Naive thymus-derived CD8-positive, alpha-beta T cell (primary cell): ENCODE measurements at places on chromosomes 2 and 18. TPM values are rescaled to one million over a fixed set of nuclear protein-coding genes. Genes with fewer than 3 reads are reported as not detected.

GRCh38 chr18:25866331-25866730, 224.1 kb downstream of the SS18 start:
- DNase-seq, result no peak

- DNase-seq, result no peak
These were observed 217.7 kb downstream of the PRKCE start for GRCh38 chr2:45869165-45869501.

DNA sequence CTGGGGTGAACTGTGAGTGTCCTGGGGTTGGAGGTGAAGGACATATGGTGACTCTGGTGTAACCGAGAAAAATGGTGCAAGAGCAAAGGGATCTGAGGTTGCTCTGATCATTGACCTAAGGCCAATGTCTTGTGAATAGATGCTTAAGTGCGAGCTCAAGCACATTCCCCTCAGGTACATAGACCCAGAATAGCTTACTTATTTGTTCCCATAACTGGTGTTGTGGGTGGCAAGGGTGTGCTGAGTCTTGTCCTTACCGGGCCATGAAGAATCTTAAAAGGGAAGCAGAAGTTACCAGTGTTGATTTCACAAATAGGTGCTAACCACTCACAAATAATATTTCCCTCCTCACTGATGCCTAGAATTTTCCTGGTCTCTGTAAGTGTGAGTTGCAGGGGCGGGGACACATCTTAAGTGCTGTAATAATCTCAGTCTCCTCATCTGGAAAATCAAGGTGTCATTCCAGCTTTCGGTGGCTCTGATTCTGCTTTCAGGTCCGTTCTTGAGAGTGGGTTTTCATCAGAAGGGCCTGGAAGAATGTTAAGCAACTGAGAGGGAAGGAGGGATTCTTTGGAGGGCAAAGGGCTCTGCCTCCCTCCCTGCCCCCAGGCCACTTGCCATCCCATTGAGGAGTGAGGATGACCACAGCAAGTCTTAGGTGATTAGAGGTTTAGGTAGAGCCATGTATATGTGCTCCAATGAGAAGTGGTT, 54.9 kb downstream of the LIPG start:
- DNase-seq, result no peak

- DNase-seq, result no peak
These were observed 126.0 kb downstream of the OSBPL1A start for GRCh38 chr18:24271381-24272228.

- DNase-seq, result no peak
These were observed 563.6 kb downstream of the SLC4A3 start for GRCh38 chr2:220191031-220191430.

GRCh38 chr2:158009399-158009798, 92.3 kb upstream of the UPP2 start:
- no peak for DNase-seq

- no peak for DNase-seq
These were observed 560.7 kb downstream of the DSC3 start for GRCh38 chr18:30481871-30482270.

DNA sequence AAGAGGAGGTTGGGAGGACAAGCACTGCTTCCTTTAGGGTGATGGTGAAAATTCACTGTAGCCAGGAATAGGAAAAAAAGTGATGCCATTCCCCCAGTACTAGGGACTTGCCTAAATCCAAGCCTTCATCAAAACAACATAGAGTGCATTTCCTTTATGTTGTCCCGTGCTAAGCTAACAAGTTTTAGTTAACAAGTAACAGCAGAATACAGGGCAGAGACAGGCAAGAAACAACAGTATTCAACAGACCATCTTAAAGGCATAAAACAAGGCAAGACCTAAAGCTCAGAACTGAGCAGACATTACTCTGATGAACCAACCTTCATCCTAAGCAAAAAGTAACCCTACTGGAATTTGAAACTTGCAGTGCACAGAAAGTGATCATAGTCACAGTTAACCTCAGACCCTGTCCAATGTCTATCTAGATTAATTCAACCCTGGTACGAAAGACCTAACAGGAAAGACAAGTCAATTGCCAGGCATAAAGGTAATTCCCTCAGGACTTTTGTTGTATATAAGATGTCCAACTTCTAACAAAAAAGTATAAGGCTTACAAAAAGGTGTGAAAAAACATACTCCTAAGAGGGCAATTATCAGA, 34.4 kb upstream of the GALNT1 start:
- DNase-seq, result no peak

- no peak for DNase-seq
These were observed 276.2 kb upstream of the EPHA4 start for GRCh38 chr2:221848286-221848685.

DNA sequence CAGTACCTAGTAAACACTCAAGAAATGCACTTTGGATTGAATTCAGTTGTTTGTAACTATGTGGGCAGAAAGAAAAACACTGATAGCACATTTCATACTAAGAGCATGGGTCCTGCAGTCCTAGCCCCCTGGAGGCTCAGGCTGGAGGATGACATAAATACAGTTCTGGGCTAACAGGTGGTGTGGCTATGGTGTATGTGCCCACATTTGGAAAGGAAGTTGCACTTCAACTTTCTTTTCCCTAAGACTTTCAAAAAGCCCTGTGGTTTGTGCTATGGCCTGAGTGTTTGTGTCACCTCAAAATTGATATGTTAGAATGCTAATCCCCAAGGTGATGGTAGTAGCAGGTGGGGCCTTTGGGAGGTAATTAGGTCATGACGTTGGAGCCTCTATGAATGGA, 218.2 kb downstream of the CDCA7 start:
- no peak for DNase-seq

DNA sequence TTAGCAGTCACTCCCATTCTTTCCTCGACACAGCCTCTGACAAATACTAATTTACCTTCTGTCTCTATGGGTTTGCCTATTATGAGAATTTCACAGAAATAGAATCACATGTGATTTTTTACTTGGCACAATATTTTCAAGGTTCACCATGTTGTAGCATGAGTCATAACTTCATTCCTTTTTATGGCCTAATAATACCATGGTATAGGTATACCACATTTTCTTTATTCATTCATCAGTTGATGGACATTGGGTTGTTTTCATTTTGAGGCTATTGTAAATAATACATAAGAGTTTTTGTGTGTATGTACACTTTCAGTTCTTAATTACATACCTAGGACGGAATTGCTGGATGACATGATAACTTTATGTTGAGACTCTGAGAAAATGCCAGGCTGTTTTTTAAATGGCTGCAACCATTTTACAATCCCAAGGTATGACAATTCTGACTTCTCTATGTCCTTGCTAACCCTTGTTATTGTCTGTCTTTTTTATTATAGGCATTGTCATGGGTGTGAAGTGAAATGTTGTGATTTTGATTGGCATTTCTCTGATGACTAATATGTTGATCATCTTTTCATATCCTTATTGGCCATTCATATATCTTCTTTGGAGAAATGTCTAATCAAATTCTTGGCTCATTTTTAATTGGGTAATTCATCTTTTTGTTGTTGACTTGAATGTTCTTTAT, 87.9 kb downstream of the IRS1 start:
- DNase-seq, result no peak

GRCh38 chr2:11629851-11630250, 40.1 kb downstream of the NTSR2 start:
- no peak for DNase-seq

DNA sequence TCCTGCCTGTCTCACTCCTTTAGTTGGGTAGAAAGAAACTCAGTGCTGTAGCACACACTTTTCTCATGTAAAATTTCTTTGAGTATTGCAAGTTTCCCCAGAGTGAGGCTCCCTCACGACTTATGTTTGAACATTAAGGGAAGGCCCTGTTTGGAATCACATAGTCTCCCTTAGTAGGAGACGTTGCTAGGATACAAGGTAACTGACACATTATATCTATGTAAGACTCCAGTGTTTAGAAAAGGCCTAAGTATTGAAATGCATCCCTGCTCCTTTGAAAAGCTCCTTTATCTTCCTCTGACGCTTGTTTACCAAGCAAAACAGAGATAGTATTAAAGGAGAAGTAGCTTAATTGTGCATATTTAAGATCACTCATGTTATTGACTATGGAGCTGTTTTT, 248.2 kb downstream of the PHLPP1 start:
- DNase-seq, result no peak

DNA sequence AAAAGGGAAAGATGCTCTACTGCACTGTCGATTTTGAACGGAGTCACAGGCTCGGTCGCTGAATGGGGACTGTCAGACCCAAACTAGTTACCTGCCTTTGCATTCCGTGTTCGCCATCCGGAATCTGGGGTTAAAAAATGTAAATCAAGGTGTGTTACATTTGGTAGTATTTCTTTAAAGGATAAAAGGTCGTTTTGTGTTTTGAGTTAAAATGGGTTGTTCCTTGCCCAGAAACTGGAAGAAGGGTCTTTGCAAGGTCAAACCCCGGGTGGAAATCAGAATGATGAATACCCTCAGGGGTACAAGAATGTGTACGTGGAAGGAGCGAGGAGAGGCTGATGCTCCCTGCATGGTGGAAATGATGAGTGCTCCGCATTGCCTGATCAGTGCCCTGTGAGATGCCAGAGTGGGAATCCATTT, 1.0 kb downstream of the VSNL1 start:
- no peak for DNase-seq

DNA sequence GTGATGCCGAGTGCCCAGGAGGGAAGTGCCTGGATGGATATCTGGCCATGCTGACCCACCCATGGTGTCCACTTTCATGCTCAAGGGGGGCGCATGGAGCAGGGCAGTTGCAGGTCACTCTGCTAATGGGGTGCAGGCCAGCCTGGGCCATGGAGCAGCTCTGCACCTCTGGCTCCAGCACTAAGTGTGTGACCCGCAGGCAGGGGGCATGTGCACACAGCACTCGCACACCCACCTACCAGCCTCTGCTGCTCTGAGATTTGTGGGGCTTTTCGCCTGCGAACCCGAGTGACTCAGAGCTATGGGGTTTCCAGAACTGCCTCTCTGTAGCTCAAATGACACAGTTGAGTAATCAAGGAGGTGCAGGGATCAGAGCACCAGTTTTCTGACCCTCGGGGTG, 66.2 kb downstream of the CYP26B1 start:
- no peak for DNase-seq

GRCh38 chr2:83217854-83218253, 1241.2 kb downstream of the SUCLG1 start:
- DNase-seq, result no peak

- DNase-seq, result no peak
These were observed 17.2 kb downstream of the FAM98A start for GRCh38 chr2:33581872-33582271.

- no peak for DNase-seq
These were observed 146.5 kb downstream of the NCKAP5 start for GRCh38 chr2:133421516-133422324.

DNA sequence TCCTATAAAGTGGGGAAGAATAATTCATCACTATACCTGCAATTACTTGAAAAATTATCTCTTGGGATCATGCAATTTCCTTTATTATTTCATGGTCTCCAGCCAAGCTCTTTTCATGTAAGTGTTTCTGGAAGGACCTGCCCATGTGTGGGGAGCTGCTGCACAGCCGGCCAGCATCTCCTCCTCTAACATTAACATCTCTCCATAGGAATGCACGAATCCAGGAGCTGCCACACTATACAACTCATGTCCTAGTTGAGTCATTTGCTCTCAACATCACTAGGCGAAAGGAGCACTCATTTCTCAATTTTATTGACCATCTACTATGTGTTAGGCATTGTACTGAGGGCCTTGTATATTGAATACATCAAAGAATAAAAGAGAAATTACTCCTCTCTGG, 144.3 kb upstream of the ERBB4 start:
- DNase-seq, result no peak

- no peak for DNase-seq
These were observed 18.2 kb upstream of the GPR55 start for GRCh38 chr2:230942920-230943896.

DNA sequence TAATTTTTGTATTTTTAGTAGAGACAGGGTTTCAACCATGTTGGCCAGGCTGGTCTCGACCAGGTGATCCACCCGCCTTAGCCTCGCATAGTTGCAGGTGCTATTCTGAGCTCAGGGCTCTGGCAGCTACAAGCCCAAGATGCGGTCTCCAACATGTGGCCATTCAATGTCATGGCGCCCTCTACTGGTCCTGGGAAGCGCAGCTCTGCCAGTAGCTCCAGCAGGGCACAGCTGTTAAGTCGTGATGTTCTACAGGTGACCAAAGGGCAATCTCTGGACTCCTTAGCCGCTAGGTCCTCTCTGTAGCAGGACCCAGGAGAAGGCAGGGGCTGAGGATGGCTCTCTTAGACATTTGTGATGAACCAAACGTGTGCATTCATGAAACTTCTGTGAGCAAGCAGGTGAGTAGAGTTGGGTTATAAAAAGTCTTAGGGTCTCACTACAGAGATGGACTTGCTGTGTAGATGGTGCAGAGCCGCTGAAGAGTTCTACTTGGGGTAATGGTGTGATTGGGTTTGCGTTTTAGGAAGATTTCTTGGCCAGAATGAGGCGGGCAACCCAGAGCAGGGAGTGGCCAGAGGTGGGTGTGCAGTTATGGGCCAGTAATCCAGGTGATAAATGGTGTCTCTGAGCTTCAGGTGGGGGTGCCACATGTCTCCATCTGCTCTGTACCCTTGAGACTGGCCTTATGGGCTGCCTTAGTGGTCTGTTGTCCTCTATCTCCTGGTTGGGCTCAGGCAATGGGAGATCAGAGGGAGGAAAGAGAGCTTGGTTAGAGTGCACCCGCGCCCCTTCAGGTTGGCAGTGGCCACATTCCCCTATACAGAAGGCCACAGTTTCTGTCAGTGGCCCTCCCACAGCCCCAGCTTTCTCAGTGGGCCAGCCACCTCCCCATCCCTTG, 31.0 kb downstream of the IL37 start:
- DNase-seq, result peak; percentile 43

DNA sequence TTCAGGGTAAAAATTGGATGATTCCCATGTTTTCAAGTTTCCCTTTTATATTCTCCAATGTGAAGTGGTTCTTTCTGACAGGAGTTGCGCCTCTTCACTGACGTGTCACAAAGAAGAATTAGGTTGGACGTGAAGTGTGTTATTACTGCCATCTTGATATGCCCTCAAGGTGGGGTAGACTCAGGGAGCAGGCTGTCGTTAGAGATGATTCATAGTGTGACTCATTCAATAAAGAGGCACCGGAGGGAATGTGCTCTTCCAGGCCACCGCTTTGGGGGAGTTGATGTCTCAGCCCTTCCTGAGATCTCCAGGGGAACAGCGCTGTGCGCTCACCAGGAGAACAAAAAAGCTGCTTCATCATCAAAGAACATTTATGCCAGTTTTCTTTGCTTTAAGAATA, 3.6 kb upstream of the DGKD start:
- DNase-seq, result peak; percentile 58

DNA sequence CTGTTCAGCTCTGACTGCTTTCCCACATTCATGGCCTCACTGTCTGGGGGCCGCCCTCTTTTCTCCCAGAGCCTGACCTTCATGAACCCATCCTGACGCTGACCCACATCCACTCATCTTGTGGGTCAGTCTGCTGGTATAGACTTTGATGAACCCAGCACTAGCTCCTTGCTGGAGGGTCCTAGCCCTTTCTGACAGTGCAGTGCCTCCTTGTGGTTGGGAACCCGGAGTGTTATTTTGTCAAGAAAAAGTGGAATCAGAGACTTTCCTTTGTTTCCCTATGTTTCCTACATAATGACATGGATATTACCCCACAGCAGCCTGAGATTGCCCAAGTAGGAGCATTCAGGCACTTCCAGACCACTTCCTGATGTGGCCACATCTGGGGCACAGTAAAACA, 19.3 kb upstream of the OSR1 start:
- DNase-seq, result no peak

Gene TOGARAM2
- polyA plus RNA-seq, result not detected

Gene RTP5
- not detected for polyA plus RNA-seq

Gene ACMSD
- polyA plus RNA-seq, result not detected

Gene CIB4
- polyA plus RNA-seq, result not detected

Gene HOXD13
- polyA plus RNA-seq, result not detected

Gene VIL1
- polyA plus RNA-seq, result 0.03 TPM

Gene TLX2
- polyA plus RNA-seq, result not detected

Gene AMER3
- polyA plus RNA-seq, result not detected

Gene FOXI3
- polyA plus RNA-seq, result not detected

Gene DNER
- polyA plus RNA-seq, result not detected

Gene SERTAD2
- 6.1 TPM for polyA plus RNA-seq

Gene TLK1
- 27.3 TPM for polyA plus RNA-seq
